Progenitor cell of endocrine pancreas (in vitro differentiated cells): ENCODE measurements at places on chromosomes 5 and 9. TPM values are rescaled to one million over a fixed set of nuclear protein-coding genes. Genes with fewer than 3 reads are reported as not detected.
A peak's percentile ranks its signal among the peaks of the same experiment; 100 is the strongest.

GRCh38 chr5:135335031-135335828, 63.8 kb downstream of the MACROH2A1 start:
- no peak for DNase-seq
- H3K27ac ChIP-seq = no peak overlapping the region
- H3K4me1 ChIP-seq = peaks cover 22% of the 10 kb centered on the region
- H3K36me3 ChIP-seq = peaks cover 10% of the 10 kb centered on the region
- H3K27me3 ChIP-seq = no peaks in the 10 kb centered on the region
- no peak overlapping the region for H3K4me3 ChIP-seq

MEGF9 gene
- total RNA-seq = 22.1 and 23.4 TPM in 2 replicates

DNA sequence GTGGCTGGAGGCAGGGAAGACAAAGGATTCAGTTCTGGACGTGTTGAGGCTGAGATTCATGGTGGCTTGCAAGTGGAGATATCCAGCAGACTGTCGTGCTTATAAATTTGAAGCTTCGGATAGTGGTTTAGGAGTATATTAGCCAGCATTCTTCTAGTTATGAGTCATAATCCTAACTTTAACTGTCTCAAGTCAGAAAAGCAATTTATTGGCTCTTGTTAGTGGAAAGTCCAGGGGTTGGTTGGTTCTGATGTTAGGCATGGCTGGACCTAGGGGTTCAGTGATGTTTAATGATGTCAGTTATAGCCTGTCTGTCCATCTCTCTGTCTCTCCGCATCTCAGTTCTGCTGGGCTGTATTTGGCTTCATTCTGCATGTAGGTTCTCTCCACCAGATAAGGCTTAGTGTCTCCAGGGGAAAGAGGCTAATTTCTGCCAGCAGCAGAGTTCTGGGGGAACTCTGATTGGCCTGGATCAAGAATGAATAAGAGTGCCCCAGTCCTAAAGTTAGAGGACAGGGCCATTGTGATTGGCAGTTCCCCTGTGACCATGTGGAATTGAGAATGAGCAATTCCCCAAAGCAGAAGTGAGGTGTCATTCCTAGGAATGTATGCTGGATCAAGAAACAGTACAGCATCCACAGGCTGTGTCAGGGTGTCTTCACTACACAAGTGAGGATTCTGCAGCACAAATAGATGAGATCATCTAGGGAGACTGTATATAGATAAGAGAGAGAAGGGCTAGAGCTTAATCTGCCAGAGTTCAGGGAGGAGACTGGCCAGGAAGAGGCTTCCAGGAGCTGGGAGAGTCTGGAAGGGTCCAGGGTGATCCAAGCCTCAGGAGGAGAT, 72.9 kb upstream of the SHB start:
- no peaks in the 10 kb centered on the region for H3K36me3 ChIP-seq
- H3K4me3 ChIP-seq = no peak overlapping the region
- peaks cover 45% of the 10 kb centered on the region for H3K27me3 ChIP-seq
- no peak for DNase-seq
- peaks cover 10% of the 10 kb centered on the region for H3K4me1 ChIP-seq

DUSP1 gene
- 40.7 and 42.0 TPM in 2 replicates for total RNA-seq

DNA sequence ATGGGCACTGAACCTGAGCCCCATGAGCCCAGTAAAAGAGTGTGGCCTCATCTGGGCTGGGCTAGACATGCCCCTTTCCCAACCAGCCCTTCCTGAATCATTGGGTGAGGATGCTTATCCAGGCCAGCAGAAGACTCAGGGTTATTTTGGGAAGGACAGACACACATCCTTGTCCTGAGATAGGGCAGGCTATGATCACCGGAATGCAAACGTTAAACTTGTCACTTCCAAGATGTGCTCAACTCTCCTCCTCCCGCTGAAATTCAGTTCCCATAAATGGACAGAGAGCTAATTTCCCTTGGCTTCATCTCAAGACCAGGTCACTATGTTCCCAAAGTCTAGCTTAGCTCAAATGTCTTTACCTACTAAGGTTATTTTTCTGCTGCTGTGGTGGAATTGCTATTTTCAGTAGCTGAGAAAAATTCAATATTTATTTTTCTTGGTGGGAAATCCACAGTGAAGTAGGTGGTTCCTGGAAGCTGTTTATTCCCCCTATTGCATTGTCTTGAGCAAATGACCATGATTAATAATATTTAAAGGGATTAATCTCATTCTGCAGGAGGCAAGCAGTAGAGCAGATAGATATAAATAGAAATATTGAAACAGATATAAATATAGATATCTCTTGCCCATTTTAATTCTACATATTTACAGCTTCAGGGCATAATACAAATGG, 70.0 kb downstream of the NXNL2 start:
- H3K4me3 ChIP-seq = no peak overlapping the region
- no peak overlapping the region for H3K27ac ChIP-seq
- DNase-seq = no peak
- H3K4me1 ChIP-seq = no peaks in the 10 kb centered on the region

DNA sequence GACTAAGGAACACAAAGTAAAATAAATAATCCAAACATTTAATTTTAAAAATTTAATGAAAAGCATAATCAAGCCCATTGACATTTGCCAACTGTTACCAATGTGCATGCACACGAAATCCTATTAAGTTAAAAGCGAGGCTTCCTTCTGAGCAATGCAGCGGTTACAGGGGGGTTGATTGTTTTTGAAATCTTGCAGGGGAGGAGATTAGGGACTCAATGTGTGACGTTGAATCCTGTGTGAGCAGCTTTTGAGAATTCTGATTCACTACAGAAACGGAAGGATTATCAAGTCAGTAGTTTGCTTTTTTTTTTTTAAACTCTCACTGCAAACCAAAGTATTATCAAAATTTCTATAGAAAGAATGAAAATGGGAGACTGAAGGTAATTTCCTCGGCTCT, 109.5 kb downstream of the PRKACG start:
- DNase-seq = no peak
- no peaks in the 10 kb centered on the region for H3K4me1 ChIP-seq
- no peaks in the 10 kb centered on the region for H3K36me3 ChIP-seq
- no peak overlapping the region for H3K27ac ChIP-seq

GRCh38 chr5:141521244-141521781, 32.4 kb downstream of the PCDHGC5 start:
- no peaks in the 10 kb centered on the region for H3K27me3 ChIP-seq
- no peak for DNase-seq
- peak overlapping the region; percentile 74 for H3K27ac ChIP-seq

- DNase-seq = no peak
- H3K27ac ChIP-seq = no peak overlapping the region
- no peak overlapping the region for H3K4me3 ChIP-seq
- H3K36me3 ChIP-seq = no peaks in the 10 kb centered on the region
These were observed 59.8 kb downstream of the TNC start for GRCh38 chr9:115058175-115058574.

GRCh38 chr5:172441262-172441751, 13.0 kb downstream of the SH3PXD2B start:
- H3K27ac ChIP-seq = no peak overlapping the region
- no peak overlapping the region for H3K4me3 ChIP-seq
- H3K4me1 ChIP-seq = peaks cover 3% of the 10 kb centered on the region
- H3K27me3 ChIP-seq = no peaks in the 10 kb centered on the region
- no peaks in the 10 kb centered on the region for H3K36me3 ChIP-seq

GRCh38 chr5:145697251-145697990, 137.7 kb downstream of the PRELID2 start:
- no peaks in the 10 kb centered on the region for H3K4me1 ChIP-seq
- no peak overlapping the region for H3K27ac ChIP-seq
- no peak for DNase-seq
- no peaks in the 10 kb centered on the region for H3K36me3 ChIP-seq

PFN3 gene
- not detected in 2 replicates for total RNA-seq

DNA sequence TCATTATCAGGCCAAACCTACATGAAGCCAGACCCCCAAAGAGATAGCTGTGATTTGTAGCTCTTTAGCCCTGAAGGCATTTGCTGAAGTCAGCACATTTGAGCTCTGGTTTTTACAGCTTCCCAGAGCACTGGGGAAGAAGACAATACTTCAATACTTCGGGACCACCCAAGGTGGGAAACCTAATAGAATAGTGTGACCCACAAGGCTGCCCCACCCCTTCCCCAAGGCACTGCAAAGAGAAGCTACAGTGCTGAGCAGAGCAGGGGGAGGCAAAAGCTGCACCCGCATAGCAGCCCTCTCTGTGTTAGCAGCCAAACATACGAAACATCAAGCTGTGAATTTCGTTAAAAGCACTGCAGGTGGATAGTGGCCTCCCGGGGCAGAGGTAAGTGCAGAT, 87.3 kb downstream of the HSD17B3 start:
- no peak overlapping the region for H3K27ac ChIP-seq
- H3K36me3 ChIP-seq = no peaks in the 10 kb centered on the region
- H3K4me3 ChIP-seq = no peak overlapping the region
- DNase-seq = no peak

MLANA gene
- total RNA-seq = not detected in 2 replicates

HSPB3 gene
- total RNA-seq = not detected in 2 replicates

DNA sequence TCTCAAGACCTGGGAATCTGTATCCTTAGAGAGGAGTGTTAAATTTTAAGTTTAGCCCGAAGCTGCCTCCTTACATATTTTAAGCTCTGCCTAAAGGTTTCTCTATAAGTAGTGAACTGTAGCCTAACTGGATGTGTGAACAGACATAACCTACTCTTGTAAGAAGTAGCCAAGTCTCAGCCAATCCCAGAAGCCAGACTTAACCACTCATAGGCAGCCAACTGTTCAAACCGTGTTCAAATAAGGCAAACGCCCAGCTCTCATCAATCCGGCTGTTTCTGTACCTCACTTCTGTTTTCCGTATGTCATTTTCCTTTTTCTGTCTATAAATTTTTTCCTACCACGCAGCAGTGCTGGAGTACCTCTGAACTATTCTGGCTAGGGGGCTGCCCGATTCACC, 58.7 kb upstream of the HRH2 start:
- H3K27ac ChIP-seq = no peak overlapping the region
- no peaks in the 10 kb centered on the region for H3K36me3 ChIP-seq
- peaks cover 7% of the 10 kb centered on the region for H3K27me3 ChIP-seq

DNA sequence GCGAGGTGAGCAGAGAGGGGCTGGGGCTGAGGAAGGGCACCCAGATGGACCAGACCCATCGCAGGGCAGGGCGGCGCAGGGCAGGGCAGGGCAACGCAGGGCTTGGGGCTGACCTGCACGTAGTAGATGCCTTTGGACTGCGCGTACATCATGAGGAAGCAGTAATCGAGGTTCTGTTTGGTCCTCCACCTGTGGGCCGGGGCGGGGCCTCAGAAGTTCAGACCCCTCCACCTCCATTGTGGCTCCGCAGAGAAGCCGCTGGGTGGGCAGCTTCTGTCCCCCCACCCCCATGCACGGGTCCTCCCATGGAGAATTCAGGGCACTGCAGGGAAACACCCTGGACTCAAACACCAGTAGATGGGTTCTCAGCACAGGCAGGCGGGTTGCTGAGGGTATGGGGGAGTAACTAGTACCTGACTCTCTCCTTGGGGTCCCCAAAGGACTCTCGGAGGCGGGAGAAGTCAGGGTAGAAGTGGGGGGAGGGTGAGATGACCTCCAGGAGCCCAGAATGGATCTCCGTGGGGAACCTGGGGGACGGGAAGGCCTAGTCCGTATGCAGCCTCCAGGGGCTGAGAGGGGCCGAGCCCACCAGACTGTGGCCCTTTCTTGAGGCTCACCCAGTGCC, 6.4 kb downstream of the LTC4S start:
- peaks cover 12% of the 10 kb centered on the region for H3K4me1 ChIP-seq
- H3K27me3 ChIP-seq = no peaks in the 10 kb centered on the region
- H3K4me3 ChIP-seq = no peak overlapping the region
- H3K36me3 ChIP-seq = peaks cover 14% of the 10 kb centered on the region

HSD17B3 gene
- 0.33 TPM in 1 of 2 replicates, not detected in the other for total RNA-seq

PLAC8L1 gene
- 1.5 and 2.0 TPM in 2 replicates for total RNA-seq

GRCh38 chr9:20811872-20812271, 127.8 kb downstream of the FOCAD start:
- no peak overlapping the region for H3K4me3 ChIP-seq
- H3K4me1 ChIP-seq = no peaks in the 10 kb centered on the region
- H3K27me3 ChIP-seq = no peaks in the 10 kb centered on the region
- no peak for DNase-seq

DNA sequence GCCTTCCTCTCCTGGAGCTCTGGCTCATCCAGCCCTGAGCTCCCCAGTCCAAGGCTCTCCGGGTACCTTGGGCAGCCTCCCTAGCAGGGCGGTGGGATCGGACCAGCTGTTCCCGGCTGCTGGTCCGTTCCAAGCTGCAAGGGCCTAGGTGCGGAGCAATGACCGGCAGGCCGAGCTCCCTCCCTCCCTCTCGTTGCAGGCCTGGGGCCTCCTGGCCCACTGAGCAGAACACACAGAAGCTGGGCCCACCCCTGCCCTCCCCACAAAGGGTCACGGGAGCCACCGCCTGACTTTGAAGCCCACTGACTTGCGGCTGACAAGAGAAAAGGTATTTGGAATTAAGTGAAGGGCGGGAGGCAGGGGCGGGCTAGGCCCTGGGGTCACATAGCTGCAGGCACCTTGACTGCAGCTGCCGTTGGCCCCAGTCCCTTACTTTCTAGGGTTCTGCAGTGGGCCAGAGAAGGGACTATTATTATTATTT, 104.7 kb upstream of the IER5L start:
- peaks cover 3% of the 10 kb centered on the region for H3K27me3 ChIP-seq
- no peak for DNase-seq
- no peaks in the 10 kb centered on the region for H3K36me3 ChIP-seq
- peak overlapping the region; percentile 50 for H3K27ac ChIP-seq
- H3K4me1 ChIP-seq = peaks cover 11% of the 10 kb centered on the region

GRCh38 chr5:168656633-168657032, 77.5 kb upstream of the PANK3 start:
- H3K36me3 ChIP-seq = no peaks in the 10 kb centered on the region
- H3K4me3 ChIP-seq = no peak overlapping the region
- H3K27me3 ChIP-seq = no peaks in the 10 kb centered on the region
- DNase-seq = no peak
- no peaks in the 10 kb centered on the region for H3K4me1 ChIP-seq

DNA sequence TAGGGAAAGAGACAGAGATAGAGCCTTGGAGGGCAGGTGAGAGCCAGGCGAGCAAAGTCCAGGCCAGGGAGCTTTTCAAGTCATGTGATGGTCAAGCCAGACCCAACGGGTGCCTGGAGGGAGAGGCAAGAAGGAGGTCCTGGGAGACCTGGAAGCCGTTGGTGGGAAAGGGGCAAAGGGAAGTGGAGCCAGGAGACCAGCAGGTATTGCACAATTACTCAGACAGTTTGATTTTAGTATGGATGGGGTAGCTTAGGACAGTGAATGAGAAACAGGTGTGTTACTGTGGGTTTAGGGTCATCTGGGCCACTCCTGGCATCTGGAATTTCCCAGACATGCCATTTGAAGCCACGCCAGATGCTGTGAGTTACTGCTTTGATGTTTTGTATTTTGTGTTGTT, 5.1 kb downstream of the SECISBP2 start:
- DNase-seq = no peak
- H3K4me3 ChIP-seq = no peak overlapping the region
- no peaks in the 10 kb centered on the region for H3K36me3 ChIP-seq
- H3K27me3 ChIP-seq = no peaks in the 10 kb centered on the region

DNA sequence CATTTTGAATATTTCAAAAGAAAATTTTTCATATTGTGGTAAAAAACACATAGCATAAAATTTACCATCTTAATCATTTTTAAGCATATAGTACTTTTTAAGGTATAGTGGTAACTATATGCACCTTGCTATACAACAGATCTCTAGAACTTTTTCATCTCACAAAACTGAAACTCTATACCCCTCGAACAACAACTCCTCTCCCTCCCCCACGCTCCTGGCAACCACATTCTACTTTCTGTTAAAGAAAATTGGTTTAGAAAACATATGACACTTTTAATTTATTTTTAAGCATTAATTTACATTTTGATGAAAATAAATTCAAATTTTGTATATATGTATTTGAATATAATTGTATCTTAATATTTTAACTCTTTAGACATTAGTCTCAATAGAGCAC, 147.2 kb upstream of the EFNA5 start:
- no peaks in the 10 kb centered on the region for H3K36me3 ChIP-seq
- no peaks in the 10 kb centered on the region for H3K4me1 ChIP-seq
- no peak overlapping the region for H3K4me3 ChIP-seq
- DNase-seq = no peak
- no peaks in the 10 kb centered on the region for H3K27me3 ChIP-seq
- H3K27ac ChIP-seq = no peak overlapping the region

FREM1 gene
- total RNA-seq = 11.4 and 13.2 TPM in 2 replicates
